Stimulated activated CD4-positive, alpha-beta T cell treated with anti-CD3 and anti-CD28 coated beads, TNF-alpha, amount 100 ng/mL, for 24 hours (primary cell): ENCODE measurements at places on chromosomes 7 and 10.

- no peak for DNase-seq
Observed at GRCh38 chr7:50285269-50285668, 19.2 kb upstream of the IKZF1 start.

GRCh38 chr10:95236068-95236903 lies 42.2 kb downstream of the ACSM6 start:
- DNase-seq: no peak

GRCh38 chr10:43176271-43176670 lies 38.0 kb downstream of the CSGALNACT2 start:
- DNase-seq: no peak

GRCh38 chr7:6446838-6447580 lies 745 bp downstream of the DAGLB start:
- DNase-seq: peak; percentile 34

- DNase-seq: no peak
Observed at GRCh38 chr10:92590623-92591549, 2.0 kb upstream of the KIF11 start.
